ENCODE measurements at places on chromosomes 5 and 9. TPM values are rescaled to one million over a fixed set of nuclear protein-coding genes. Genes with fewer than 3 reads are reported as not detected.

Gene ADRA1B
- 0.49 TPM for polyA plus RNA-seq

Gene F12
- polyA plus RNA-seq = 2.2 TPM

Gene PCDHGA8
- 0.49 TPM for polyA plus RNA-seq

Gene CCNH
- polyA plus RNA-seq = 25.9 TPM

Gene FAF2
- polyA plus RNA-seq = 15.5 TPM

DNA sequence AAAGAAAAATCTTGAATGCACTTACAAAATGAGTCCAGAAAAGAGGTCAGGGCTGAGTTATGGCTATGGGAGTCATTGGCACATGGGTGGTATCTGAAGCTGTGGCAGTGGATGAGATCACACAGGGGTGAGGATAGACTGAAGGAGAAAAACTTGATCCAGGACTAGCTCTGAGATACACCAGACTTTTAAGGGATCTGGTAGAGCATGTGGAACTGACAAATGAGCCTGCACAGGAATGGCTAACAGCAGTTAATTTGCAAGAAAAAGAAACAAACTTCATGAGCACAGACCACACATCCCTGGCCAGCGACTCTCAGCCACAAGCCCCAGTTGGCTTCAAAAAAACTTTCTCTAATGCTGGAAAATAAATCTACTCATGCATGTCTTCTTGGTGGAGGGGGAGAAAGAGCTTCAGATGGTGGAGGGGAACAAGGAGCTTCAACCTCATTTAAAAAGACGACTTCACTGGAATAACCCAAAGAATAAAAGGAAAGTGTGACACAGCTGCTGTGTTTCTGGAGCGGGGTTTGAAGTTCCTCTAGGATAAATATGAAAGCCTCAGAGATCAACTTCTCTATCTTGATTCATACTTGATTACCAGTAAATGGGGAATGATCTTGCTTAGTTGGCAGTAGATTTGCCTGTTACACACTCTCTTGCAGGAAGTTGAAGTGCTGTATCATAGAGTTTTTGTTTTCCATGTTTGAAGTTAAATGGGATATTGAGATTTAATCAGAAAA, 33.6 kb downstream of the TNFAIP8 start:
- H3K27me3 ChIP-seq = no peaks in the 10 kb centered on the region
- no peak overlapping the region for H3K27ac ChIP-seq
- H3K4me1 ChIP-seq = peaks cover 16% of the 10 kb centered on the region
- H3K36me3 ChIP-seq = no peaks in the 10 kb centered on the region
